Iris pigment epithelial cell (primary cell): ENCODE measurements at places on chromosomes 5 and 9.
A peak's percentile ranks its signal among the peaks of the same experiment; 100 is the strongest.

GRCh38 chr5:93584596-93585040 is 1.6 kb downstream of the NR2F1 start:
- peak; percentile 9 for DNase-seq

GRCh38 chr5:73213566-73213998 is 40.6 kb downstream of the TMEM174 start:
- DNase-seq: peak; percentile 79

DNA sequence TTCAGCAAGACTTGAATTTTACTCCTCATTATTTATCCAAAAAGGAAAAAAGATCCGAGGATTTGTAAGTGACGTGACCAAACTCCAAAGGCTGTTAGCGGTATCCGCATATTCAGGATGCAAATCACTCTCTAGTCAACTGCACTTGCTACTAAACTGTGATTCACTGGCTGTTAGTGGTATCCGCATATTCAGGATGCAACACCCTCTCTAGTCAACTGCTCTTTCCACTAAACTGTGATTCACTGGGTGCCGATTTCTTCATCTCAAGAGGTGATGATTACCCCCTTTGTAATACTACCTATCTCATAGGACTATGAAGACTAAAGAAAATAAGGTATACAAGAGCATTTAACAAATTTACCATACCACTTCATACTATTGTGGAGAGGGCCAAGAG is 5.7 kb downstream of the MAPKAP1 start:
- peak; percentile 75 for DNase-seq

DNA sequence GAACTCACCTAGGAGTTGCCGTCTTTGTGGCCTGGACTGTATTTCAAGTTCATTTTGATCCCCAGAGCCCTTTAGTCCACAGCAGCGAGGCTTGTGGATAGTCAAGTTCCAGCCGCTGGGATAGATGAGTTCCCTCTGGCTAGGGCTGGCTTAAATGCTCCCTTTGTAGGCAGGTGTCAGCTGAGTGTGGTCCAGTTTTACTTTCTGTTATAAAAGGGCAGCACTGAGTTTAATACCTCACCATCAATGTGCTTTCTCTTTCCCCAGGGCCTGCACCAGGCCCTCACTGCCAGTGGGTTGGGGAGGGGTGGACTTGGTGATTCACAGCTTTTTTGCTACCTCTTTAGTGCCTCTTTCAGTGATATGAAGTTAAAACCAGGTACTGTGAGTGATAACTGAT is 188.2 kb downstream of the SLCO4C1 start:
- no peak for DNase-seq

- DNase-seq: no peak
Observed at GRCh38 chr9:129280236-129280622, 102.2 kb upstream of the IER5L start.

- peak; percentile 31 for DNase-seq
Observed at GRCh38 chr5:37575541-37576489, 196.7 kb downstream of the WDR70 start.

- DNase-seq: no peak
Observed at GRCh38 chr9:113619491-113620376, 156.2 kb downstream of the RGS3 start.

- no peak for DNase-seq
Observed at GRCh38 chr5:174340226-174340625, 294.7 kb downstream of the NSG2 start.

GRCh38 chr9:126203313-126203712 is 123.3 kb upstream of the MVB12B start:
- no peak for DNase-seq

DNA sequence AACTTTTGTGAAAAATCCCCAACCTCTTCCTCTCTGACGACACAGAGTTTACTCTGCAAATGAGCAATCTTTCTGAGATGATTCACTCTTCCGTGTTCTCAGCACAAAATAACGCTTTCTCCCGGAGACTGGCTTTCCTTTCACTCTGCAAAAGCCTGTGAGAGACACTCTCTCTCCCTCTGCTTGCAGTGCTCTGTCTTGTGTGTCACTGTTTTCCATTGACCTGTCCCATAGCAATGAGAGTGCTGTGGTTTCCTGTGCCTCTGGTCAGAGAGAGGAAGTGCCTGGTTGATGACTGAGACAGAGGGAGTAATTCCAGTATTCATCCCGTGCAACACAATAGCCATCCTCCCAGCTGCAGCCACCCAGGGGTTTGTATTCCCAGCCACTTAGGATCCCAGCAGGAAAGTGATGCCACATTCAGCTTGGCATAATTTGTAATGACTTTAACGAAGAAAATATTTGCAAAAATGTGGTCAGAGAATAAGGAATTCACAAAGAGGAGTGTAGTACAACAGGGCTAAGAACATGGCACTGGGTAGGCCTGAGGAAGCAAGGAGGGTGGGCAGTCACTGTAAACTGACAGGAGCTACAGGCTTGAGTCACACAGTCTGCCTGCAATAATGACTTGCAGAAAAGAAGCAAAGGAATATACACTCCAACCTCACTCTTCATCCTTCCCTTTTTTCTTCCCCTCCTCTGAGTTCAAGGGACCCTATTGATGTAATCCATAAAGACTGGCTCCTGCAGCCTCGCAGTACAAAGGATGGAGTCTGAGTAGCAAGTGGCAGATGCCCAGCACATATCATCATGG is 463.5 kb upstream of the RGMB start:
- peak; percentile 97 for DNase-seq

DNA sequence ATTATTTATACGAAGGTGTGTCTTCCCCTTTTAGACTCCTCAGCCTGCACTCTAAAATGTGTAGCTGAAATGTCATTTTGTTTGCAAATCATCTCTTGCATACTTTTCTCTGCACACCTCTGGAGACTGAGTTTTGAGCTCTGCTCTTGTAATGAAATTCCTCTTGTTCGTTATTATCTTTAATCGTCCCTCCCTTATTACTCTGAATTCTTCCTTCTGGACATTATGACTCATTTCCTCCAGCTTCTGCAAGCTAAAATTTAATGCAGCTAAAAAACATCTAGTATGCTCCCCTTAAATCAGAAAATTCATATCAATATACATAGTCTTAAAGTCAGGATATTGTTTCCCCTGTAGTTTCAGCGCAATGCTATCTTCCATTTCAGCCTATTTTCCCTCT is 13.5 kb downstream of the ISL1 start:
- DNase-seq: no peak

- DNase-seq: no peak
Observed at GRCh38 chr5:53006911-53007890, 18.0 kb downstream of the ITGA2 start.

GRCh38 chr5:42950456-42951292 is 89.4 kb downstream of the ANXA2R start:
- peak; percentile 100 for DNase-seq

DNA sequence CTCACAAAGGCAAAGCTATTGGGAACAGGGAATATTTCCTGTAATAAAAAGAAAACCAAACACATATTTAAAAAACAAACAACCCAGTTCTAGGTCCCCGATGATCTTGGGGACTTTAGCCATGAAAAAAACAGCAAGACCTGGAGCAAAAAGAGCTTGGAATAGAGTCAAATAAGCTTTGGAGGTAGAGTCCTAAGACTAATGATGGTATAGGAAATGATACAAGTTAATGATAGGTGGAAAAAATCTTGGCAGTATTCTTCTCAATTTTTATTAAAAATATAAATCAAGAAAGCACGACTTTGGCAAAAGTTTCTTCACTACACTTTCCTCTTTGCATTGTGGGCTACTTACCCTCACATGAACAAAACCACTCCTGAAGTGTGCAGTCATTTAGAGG is 481.5 kb downstream of the EBF1 start:
- no peak for DNase-seq
